ENCODE measurements at places on chromosomes 1 and 21.

- no peak for DNase-seq
These were observed 1.1 kb downstream of the GPR25 start for GRCh38 chr1:200873671-200874397.

DNA sequence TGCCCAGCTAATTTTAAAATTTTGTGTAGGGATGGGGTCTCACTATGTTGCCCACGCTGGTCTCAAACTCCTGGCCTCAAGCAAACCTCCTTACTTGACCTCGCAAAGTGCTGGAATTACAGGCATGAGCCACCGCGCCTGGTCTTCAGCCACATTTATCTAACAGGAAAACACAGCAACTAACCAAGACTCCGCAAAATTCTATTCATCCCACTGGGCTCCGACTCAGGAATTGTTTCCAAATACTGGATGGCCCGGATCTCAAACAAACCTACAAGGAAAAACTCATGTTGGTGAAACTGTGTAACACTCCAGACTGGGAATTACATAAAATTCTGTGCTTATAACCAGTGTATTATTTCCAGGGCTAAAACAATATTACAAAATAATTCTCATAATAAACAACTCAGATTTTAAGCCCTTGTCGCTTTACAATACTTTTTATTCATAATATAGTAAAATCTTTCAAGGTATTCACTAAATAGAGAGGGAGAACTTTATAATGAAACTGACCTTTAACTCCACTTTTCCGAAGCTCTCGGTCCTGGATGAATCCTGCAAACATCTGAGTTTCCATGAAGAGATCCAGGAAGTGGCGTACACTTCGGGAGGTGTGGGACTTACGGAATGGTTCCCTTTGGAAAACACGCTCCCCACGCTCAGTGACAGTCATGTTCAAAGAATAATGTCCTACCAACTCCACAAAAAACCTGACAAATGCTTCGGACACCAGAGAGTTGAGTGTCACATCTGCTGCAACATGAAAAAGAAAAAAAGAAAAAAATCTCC, 6.0 kb upstream of the BCAS2 start:
- DNase-seq = no peak

GRCh38 chr1:93681101-93681988, at the start of gene BCAR3:
TSS of gene BCAR3 (minus strand) at chr1:93681837. CDS start at chr1:93674930, 6,907 bp downstream.
- no peak for DNase-seq

GRCh38 chr1:17834561-17835100, 79.5 kb downstream of the ACTL8 start:
- no peak for DNase-seq

GRCh38 chr1:53274026-53274425, 35.7 kb upstream of the MAGOH start:
- DNase-seq = no peak
